Liver (tissue), 10 donors: ENCODE measurements at places on chromosomes 4 and X. TPM values are rescaled to one million over a fixed set of nuclear protein-coding genes. Genes with fewer than 3 reads are reported as not detected.
A peak's percentile ranks its signal among the peaks of the same experiment; 100 is the strongest.

GRCh38 chr4:2991243-2991642 is 27.9 kb downstream of the GRK4 start:
- no peak overlapping the region for H3K27ac ChIP-seq
- no peaks in the 10 kb centered on the region for H3K4me1 ChIP-seq
- DNase-seq: no peak
- no peaks in the 10 kb centered on the region for H3K27me3 ChIP-seq

- no peaks in the 10 kb centered on the region for H3K27me3 ChIP-seq
- DNase-seq: no peak
- no peaks in the 10 kb centered on the region for H3K36me3 ChIP-seq
- H3K27ac ChIP-seq: no peak overlapping the region
Measured at GRCh38 chr4:15771216-15772058, 6.7 kb upstream of the CD38 start.

DNA sequence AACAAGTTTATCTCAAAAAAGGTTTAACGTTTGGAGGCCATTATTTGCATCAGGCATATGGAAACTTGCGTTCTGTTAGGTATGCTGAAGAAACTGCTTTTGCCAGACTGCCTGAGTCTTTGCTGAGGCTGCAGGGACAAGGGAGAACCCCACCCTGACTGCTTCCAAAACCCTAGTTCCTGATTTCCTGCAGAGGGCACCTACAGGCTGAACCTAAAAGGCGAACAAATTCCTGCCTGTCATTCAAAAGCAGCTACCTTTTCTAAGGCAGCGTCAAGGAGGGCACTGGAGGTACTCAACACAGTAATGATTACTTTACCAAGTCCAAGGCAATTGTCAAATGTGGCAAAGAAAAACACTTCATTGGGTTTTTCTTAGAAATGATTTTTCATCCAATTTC is 578 bp upstream of the CORIN start:
- peaks cover 2% of the 10 kb centered on the region for H3K36me3 ChIP-seq
- no peak for DNase-seq
- H3K27ac ChIP-seq: no peak overlapping the region
- H3K4me3 ChIP-seq: no peak overlapping the region
- no peaks in the 10 kb centered on the region for H3K27me3 ChIP-seq

- no peaks in the 10 kb centered on the region for H3K27me3 ChIP-seq
- no peak for DNase-seq
- no peaks in the 10 kb centered on the region for H3K36me3 ChIP-seq
Measured at GRCh38 chrX:88244066-88244465, 503.0 kb upstream of the CPXCR1 start.

- no peaks in the 10 kb centered on the region for H3K4me1 ChIP-seq
- no peak for DNase-seq
- no peak overlapping the region for H3K27ac ChIP-seq
- no peaks in the 10 kb centered on the region for H3K36me3 ChIP-seq
- H3K4me3 ChIP-seq: no peak overlapping the region
Measured at GRCh38 chrX:46268412-46268811, 276.8 kb downstream of the ZNF674 start.

- H3K4me1 ChIP-seq: peaks cover 30% of the 10 kb centered on the region
- peak overlapping the region; percentile 91 for H3K27ac ChIP-seq
- no peaks in the 10 kb centered on the region for H3K27me3 ChIP-seq
- H3K4me3 ChIP-seq: peak overlapping the region; percentile 93
- H3K36me3 ChIP-seq: no peaks in the 10 kb centered on the region
Measured at GRCh38 chr4:16227462-16227868, 1.2 kb upstream of the TAPT1 start.

DNA sequence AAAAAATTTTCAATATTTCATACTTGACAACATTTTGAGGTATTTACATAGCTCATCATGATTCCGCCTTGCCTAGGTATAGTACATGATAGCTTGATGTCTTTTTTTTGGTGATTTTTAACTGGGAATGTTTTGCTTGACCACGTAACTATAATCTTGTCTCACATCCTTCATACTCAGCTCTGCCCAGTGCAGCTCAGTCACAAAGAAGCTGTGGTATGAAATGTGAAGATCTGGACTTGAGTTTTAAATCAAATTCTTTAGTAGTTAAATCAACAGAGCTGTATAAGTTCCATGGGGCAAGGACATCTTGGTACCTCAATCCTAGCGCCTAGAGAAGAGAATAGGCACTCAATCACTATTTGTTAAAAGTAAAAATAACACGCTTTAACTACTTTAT is 276.3 kb upstream of the DKK2 start:
- H3K4me1 ChIP-seq: no peaks in the 10 kb centered on the region
- H3K27me3 ChIP-seq: no peaks in the 10 kb centered on the region
- no peak for DNase-seq
- H3K27ac ChIP-seq: no peak overlapping the region
- H3K4me3 ChIP-seq: no peak overlapping the region

DNA sequence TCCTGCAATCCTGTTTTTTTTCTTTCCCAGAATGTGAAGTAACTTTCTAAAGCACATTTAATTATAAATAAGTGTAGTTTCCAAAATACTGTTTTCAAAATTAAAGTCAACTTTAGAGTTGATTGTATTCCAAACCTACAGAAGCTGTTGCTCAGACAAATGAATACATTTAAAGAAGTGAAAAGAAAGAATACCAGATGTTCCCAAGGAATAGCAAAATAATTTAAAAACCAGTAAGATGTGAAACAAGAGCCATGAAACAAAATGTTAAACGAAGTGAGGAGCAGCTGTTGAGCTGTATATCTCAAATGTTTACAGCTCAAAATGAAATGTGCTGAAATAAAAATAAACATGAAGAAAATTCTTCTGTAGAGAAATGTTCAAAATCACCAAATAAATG is 627.4 kb upstream of the NDST4 start:
- no peak overlapping the region for H3K27ac ChIP-seq
- no peak for DNase-seq
- H3K4me1 ChIP-seq: no peaks in the 10 kb centered on the region
- no peak overlapping the region for H3K4me3 ChIP-seq
- no peaks in the 10 kb centered on the region for H3K36me3 ChIP-seq

GRCh38 chr4:125428832-125429231 is 114.1 kb downstream of the FAT4 start:
- H3K27ac ChIP-seq: no peak overlapping the region
- H3K4me1 ChIP-seq: no peaks in the 10 kb centered on the region
- no peaks in the 10 kb centered on the region for H3K27me3 ChIP-seq
- DNase-seq: no peak

- no peak overlapping the region for H3K27ac ChIP-seq
- H3K27me3 ChIP-seq: no peaks in the 10 kb centered on the region
- no peak overlapping the region for H3K4me3 ChIP-seq
Measured at GRCh38 chr4:119870856-119871255, 195.8 kb downstream of the MAD2L1 start.

Gene MGARP
- 0.09 TPM for total RNA-seq

Gene GAGE2A
- not detected for total RNA-seq

Gene MYOZ2
- total RNA-seq: 0.08 TPM

Gene SYTL5
- 0.09 TPM for total RNA-seq
